CD4-positive, alpha-beta memory T cell (primary cell): ENCODE measurements at places on chromosomes 13 and 19. TPM values are rescaled to one million over a fixed set of nuclear protein-coding genes. Genes with fewer than 3 reads are reported as not detected.

PSG7 gene
- polyA plus RNA-seq = not detected

PSG1 gene
- polyA plus RNA-seq = not detected

DNA sequence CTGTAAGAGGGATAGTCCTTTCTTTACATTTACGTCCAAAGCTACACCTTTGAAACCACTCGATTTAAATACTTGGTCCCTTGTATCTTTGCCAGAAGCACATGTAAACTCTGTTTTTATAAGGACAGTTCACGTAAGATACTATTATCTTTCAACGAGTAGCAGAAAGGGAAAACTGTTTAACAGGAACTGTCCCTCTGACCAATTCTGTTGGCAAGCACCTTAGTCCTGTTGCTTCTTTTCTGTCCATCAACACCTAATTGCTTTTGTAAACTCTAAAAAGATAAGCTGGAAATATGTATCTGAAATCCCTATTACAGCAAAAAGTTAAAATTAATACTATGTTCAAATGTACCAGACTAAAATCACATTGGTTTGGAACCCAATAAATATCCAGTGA is 37.4 kb downstream of the PCDH9 start:
- H3K4me1 ChIP-seq = no peaks in the 10 kb centered on the region
- no peak overlapping the region for H3K27ac ChIP-seq
- DNase-seq = no peak
- no peak overlapping the region for H3K4me3 ChIP-seq
- no peaks in the 10 kb centered on the region for H3K27me3 ChIP-seq
- H3K36me3 ChIP-seq = no peaks in the 10 kb centered on the region

GRCh38 chr19:44574186-44574950 is 39.0 kb upstream of the IGSF23 start:
- H3K4me1 ChIP-seq = no peaks in the 10 kb centered on the region
- no peak overlapping the region for H3K4me3 ChIP-seq
- H3K36me3 ChIP-seq = no peaks in the 10 kb centered on the region
- no peaks in the 10 kb centered on the region for H3K27me3 ChIP-seq
- no peak overlapping the region for H3K27ac ChIP-seq

GRCh38 chr13:47112903-47113299 is 216.0 kb upstream of the HTR2A start:
- no peak overlapping the region for H3K4me3 ChIP-seq
- H3K27ac ChIP-seq = no peak overlapping the region
- DNase-seq = no peak
- H3K36me3 ChIP-seq = no peaks in the 10 kb centered on the region
- no peaks in the 10 kb centered on the region for H3K4me1 ChIP-seq
- H3K27me3 ChIP-seq = no peaks in the 10 kb centered on the region

DNA sequence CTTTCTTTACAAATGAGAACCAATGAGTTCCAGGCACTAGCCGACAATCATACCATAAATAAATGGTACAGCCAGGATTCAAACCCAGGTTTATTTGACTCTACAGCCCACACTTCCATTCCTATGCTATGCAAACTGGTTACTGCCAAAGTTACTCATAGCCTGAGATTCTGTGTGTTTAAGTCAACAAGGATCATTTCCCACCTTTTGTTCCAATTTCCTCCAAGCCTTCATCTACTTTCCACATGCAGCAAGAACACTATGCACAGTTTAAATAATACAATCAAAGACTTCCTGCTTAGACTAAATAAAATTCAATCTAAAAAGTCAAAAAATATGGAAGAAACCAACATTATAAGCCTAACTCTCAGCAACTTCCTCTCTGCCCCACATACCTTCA is 59.2 kb upstream of the KLF12 start:
- DNase-seq = no peak
- H3K27me3 ChIP-seq = no peaks in the 10 kb centered on the region
- H3K27ac ChIP-seq = no peak overlapping the region

DNA sequence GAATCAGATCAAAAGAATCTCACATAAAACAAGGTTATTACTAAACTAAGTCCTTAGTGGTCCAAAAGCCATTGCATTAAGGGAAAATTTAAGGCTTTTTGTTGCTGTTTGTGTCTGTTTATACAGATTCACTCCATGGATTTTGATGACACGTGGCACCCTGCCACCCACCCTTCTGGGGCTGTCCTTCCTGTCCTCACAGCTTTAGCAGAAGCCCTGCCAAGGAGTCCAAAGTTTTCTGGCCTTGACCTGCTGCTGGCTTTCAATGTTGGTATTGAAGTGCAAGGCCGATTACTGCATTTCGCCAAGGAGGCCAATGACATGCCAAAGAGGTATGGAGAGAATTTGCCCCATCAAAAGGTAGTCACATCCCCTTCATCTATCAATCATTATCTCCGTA is 6.9 kb downstream of the ACOD1 start:
- no peak for DNase-seq
- no peaks in the 10 kb centered on the region for H3K36me3 ChIP-seq
- H3K27me3 ChIP-seq = peaks cover 3% of the 10 kb centered on the region
- H3K27ac ChIP-seq = no peak overlapping the region
- no peak overlapping the region for H3K4me3 ChIP-seq
